ENCODE measurements at places on chromosomes 3 and 15.

DNA sequence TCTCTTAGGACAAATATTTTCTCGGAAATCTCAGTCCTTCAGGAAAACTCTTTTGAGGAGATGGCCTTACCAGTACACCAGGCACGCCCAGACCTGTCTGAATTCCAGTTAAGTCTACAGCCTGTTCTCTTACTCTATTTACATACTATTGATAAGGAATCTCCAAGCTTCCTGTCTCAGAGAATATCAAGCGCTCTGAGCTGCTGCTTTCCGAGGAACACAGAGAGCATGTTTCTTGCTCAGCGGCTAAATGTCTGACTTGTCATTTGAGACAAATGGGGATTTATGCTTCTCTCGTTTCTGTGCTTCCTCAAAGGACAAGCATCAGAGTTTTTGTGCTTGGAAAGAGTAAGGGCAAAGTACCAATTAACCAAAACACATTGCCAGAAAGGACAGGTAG lies 112.4 kb upstream of the CCDC54 start:
- no peak for DNase-seq

- no peak for DNase-seq
These were observed 45.8 kb downstream of the CHP1 start for GRCh38 chr15:41276831-41277230.

- no peak for DNase-seq
These were observed 8.3 kb downstream of the POMGNT2 start for GRCh38 chr3:43097400-43098080.

DNA sequence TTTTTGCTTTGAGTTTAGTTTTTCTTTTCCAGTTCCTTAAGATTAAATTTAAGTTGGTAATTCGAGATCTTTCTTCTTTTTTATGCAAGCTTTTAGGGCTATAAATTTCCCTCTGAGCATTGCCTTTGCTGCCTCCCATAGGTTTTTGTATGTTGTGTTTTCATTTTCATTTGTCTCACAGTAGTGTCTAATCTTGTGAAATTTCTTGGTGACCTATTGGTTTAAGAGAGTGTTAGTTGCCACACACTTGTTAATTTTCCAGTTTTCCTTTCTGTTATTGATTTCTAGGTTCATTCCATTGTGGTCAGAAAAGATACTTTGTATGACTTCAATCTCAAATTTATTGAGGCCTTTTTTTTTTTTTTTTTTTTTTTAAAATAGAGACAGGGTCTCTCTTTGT lies 18.3 kb upstream of the IL20RB start:
- DNase-seq = no peak

DNA sequence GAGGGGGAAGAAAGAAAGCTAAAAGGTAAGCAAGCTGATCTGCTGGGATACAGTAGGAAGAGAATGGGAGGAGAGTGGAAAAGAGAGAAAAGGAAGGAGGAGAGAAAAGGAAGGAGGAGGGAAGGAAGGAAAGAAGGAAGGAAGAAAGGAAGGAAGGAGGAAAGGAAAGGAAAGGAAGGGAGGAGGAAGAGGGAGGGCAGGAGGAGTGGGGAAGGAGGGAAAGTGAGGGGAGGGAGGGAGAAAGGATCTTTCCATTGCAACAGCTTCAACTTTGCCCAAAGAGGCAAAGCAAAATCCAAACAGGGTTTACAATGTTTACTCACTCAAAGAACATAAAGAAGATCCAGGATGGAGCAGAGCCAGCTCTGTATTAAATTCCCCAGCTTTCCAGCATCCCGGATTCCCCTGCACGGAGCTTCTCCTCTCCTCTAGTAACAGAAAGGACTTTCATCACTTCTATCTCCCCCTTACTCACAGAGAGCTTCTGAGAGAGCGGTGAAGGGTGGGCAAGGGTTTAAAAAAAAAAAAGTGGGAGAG lies 494.2 kb upstream of the PROK2 start:
- no peak for DNase-seq

- no peak for DNase-seq
These were observed 21.5 kb upstream of the CHD2 start for GRCh38 chr15:92878593-92879053.

DNA sequence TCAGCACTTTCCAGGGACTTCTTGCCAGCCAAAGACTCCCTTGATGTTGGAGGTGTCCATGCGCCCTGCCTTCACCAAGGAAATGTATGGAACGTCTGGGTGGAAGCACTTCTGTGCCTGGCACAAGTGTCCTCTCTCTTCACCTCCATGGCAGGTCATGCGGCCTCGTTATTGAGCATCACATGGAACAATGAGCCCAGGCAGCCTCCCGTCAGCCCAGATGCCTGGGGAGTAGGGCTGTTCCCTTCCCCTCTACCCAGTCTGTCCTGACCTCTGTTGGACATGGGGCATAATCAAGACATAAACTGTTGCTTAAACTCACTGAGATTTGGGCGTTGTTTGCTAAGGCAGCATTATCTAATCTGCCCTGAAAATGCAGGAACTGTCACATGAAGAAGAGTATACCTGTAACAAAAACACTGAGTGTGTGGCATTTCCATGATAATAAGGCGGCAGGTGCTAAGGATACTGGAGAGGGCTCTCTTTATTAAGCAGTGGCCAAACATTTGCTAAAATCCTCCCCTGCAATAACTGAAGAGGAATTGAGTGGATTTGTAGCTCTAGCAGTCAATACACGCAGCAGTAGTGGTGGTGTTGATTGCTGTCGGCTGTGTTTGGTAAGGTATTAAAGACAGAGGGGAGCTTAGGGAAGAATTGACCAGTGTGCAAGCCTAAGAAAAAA lies 338.2 kb upstream of the ATP10A start:
- no peak for DNase-seq

All from activated T-helper 1 cell treated with anti-CD3 and anti-CD28 coated beads, Interleukin-12 subunit alpha, Interleukin-12 subunit beta, Interleukin-2, Interleukin-4 antibody, amounts not matched to agents 30 ng/mL and 10 ng/mL and 1 ng/mL, durations not matched to agents 14 hours and 24 hours and 36 hours (primary cell).